ENCODE measurements at places on chromosomes 6 and 20.
A peak's percentile ranks its signal among the peaks of the same experiment; 100 is the strongest.

GRCh38 chr20:24965065-24965919 is 16.2 kb downstream of the CST7 start:
- peak; percentile 19 for DNase-seq

GRCh38 chr6:27668442-27669294 is 195.8 kb upstream of the ZNF184 start:
- DNase-seq, result peak; percentile 71

GRCh38 chr20:62355878-62356588 is 11.1 kb downstream of the LAMA5 start:
- peak; percentile 84 for DNase-seq

DNA sequence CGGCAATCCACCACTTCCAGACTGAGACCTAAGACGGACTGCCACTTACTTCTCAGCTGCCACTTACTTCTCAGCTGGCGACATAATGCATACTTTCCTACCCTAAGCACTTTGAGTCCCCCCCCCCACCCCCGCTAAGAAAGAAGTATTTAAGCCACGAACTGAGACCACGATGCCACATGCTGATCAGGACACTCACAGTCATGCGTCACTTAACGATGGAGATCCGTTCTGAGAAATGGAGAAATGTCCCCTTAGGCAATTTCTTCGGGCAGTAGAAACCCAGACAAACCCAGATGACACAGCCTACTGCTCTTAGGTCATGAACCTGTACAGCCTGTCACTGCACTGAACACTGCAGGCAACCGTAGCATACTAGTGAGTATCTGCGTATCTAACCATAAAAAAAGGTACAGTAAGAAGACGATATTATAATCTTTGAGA is 690 bp downstream of the IFNGR1 start:
- DNase-seq, result no peak

DNA sequence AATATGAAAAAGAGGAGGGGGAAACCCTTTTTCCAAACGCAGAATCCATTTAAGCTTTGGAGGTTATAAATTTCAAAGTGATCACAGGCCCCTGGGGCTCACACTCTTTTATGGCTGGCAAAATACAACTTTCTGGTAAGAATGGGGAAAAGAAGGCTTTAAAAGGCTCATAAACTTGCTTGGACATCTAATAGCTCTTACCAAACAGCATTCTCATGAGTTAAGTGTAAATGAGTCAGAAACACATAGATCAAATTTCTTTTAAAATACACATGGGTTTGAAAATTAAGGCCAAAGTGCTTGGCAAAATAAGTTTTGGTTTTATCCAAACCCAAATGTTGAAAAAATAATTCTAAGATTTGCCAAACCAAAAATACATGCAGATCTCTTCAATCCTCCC is 154.6 kb downstream of the SOBP start:
- no peak for DNase-seq

DNA sequence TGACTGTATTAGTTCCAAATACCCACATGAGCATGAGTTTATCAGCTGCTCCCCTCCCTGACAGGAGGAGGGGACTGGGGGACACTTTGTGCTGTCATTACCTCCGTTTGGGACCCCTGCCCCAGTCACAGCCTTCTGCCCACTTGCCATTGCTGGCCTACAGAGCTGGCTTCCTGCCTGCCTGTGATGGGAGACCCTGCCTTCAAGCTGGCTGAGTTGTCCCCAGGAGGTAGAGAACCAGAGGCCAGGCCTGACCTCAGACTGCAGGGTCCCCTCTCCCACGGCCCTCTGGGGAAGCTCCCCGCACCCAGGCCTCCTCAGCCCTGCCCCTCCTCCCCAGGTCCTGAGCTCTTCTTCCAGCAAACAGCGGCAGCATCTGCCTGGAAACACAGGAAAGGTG is 105.5 kb downstream of the JPH2 start:
- DNase-seq, result no peak

GRCh38 chr6:13874191-13874549 is 50.6 kb upstream of the RNF182 start:
- no peak for DNase-seq

DNA sequence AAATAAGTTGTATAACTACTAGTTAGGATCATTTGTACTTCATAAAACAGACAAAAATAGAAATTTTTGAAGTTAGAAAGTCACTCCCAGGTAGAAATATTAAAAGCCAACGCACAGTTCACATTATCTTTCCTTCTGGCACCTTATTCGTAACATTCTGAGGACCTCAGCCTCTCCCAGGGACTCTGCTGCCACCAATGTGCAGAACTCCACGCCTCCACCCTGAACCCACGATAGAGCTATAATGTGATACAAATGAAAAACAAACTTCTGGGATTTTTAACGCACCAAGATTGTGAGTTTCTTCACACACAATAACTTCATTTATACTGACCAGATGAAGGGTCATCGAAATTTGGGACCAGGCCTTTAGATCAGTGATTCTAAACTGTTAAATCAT is 9.5 kb downstream of the BMP7 start:
- DNase-seq, result no peak

GRCh38 chr6:158467923-158468322 is 92.0 kb upstream of the TMEM181 start:
- DNase-seq, result no peak

GRCh38 chr6:160959726-160960435 is 31.7 kb upstream of the MAP3K4 start:
- DNase-seq, result peak; percentile 58

GRCh38 chr20:46640536-46641311 is 10.5 kb downstream of the SLC13A3 start:
- DNase-seq, result no peak

- no peak for DNase-seq
Measured at GRCh38 chr6:2162079-2162445, 83.3 kb downstream of the GMDS start.

DNA sequence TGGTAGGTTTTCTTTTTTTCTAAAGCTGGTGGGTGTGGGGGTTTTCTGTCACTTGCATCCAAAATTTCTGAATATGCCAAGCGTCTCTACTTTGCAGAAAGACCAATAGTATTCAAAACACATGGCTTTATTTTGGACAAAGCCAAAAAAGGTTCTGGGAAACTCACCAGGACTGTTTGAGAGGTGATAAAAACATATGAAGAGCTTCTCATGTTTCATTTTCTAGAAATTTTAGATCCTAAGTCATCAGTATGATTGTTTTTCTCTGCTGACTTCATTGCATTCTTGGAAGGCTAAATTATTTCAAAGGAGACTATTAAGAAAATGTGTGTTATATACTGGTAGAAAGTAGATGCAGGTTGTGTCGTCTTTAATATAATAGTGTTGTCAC is 51.3 kb downstream of the GCLC start:
- DNase-seq, result no peak

- DNase-seq, result no peak
Measured at GRCh38 chr6:143059663-143060353, 881 bp upstream of the AIG1 start.

DNA sequence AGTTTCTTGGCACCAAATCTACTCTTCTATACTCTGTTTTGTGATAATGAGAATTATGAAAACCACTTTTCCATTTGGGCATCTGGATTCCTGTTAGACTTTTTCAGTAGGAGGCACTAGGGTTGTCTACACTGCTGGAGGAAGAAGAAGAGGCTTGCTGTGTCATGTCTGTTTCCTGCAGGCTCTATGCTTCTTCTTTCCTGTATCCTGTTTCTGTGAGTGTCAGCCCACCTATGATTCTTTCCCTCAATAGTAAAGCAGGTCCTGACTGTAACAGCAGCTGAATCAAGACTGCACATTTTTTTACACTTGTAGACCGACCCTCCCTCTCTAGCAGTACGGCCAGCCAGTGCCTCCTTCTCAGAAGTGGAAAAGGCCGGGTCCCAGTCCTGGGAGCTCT is 603.9 kb downstream of the HDGFL1 start:
- no peak for DNase-seq

- peak; percentile 72 for DNase-seq
Measured at GRCh38 chr6:108157981-108158525, 7.8 kb upstream of the NR2E1 start.

DNA sequence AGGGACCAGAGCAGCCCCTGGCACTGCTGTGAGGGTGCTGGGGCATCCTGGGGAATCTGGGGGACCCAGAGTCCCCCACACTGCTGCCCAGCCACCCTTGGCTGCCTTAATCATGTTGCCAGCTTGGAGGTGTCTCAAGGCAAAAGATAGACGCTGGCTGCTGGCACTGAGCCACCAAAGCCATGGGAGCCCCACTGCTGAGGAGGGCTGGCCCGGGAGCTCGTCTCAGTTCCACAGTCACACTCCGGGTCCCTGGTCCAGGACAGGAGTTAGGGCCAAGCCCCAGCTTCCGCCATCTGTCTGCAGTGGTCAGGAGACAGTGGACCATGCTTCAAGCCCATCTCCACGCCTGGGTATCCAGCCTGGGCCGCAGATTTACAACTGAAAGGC is 41.0 kb upstream of the HMGA1 start:
- DNase-seq, result no peak

- no peak for DNase-seq
Measured at GRCh38 chr20:37316116-37316774, 26.8 kb downstream of the MANBAL start.

GRCh38 chr6:44569131-44569530 is 181.6 kb downstream of the CDC5L start:
- no peak for DNase-seq

- DNase-seq, result no peak
Measured at GRCh38 chr6:51004380-51004779, 185.7 kb downstream of the TFAP2B start.

- no peak for DNase-seq
Measured at GRCh38 chr6:15340775-15341174, 94.9 kb downstream of the JARID2 start.

DNA sequence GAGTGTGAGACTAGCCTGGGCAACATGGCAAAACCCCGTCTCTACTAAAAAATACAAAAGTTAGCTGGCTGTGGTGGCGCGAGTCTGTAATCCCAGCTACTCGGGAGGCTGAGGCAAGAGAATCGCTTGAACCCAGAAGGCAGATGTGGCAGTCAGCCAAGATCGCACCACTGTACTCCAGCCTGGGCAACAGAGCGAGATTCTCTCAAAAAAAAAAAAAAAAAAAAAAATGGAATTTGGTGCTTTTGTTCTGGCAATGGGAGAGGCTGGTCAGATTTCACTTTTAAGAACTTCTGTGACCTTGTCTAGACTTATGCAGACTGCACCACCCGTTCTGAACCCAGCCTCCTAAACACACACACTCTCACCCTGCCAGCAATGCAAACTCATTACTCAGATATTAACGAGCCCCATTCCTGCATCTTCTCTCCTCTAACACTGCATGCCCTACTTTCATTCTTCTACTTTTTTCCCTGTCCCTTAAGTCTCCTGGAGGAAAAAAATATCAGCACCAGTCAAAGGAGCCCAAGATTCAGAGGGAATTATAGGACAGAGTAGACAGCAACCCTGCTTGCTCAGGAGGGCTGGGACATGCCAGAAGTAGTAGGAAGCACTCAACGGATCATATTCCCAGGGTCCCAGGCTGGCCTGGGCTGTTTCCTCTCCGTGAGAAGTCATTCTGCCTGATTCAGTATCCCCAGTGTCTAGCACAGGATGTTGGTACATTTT is 4.4 kb downstream of the MOCS1 start:
- no peak for DNase-seq

DNA sequence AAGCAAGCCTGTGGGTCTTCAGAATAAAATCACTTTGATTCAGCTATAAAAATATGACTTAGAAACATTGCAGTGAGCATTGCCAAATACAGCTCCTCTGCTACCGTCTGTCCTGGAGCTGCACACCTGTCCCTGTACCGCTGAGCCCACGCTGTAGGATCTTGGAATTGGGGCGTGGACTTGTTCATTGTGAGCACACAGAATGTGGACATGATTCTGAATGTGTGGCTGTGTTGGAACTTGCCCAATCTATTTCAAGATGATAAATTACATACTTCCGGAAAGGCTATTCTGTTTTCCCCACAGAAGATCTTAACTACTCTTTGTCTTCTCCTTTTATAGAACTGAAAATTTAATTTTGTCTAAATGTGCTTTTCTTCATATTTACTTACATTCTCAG is 107.3 kb downstream of the UST start:
- DNase-seq, result no peak

GRCh38 chr6:76940191-76940590 is 523.1 kb downstream of the HTR1B start:
- DNase-seq, result no peak

DNA sequence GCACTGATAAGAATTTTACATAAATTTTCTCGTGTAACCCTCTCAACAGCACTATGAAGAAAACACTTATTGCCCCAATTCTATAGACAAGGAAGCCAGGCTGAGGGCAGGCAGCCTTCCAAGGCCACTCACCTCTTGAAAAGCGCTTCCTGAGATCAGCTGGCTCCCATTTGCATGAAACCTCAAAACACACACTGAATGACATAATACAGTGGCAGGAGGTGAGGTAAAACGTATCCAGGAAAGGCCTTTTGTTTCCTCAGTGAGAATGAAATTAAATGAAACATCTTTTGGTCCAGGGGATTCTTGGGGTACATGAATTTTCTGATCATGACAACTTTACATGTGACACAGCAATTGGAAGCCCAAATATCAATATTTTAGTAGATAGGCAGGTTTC is 112.5 kb downstream of the WDR27 start:
- DNase-seq, result no peak

GRCh38 chr20:49985617-49986016 is 2.8 kb downstream of the SNAI1 start:
- no peak for DNase-seq

GRCh38 chr20:49699200-49699992 is 14.3 kb downstream of the B4GALT5 start:
- DNase-seq, result no peak

GRCh38 chr6:40743690-40744446 is 156.7 kb upstream of the LRFN2 start:
- no peak for DNase-seq

- DNase-seq, result no peak
Measured at GRCh38 chr6:11732036-11732631, 46.5 kb downstream of the ADTRP start.

- no peak for DNase-seq
Measured at GRCh38 chr20:20261159-20261558, 106.7 kb upstream of the INSM1 start.

DNA sequence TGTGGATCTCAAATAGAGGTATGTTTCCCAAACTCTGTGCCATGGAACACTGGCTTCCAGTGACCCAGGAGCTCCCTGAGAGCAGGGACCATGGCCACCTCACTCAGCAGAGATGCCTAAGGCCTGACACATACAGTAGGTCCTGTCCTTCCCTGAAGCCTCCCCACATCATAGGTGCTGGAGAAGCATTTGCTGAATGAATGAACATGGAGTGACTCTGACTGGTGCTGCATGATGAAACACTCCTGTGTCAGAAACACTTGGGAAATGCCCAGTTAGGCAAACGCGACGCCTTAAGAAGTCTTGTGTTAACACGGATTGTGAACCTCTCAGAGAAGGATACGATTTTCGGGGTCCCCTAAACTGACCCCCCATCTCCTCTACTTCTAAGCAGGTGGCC is 14.3 kb downstream of the SLA2 start:
- DNase-seq, result no peak

- DNase-seq, result no peak
Measured at GRCh38 chr20:46997187-46997586, 102.5 kb downstream of the EYA2 start.

All from retina (tissue), 1 donor.